NCI-H446 (cell line): ENCODE measurements at places on chromosomes 7 and 10.

GRCh38 chr10:88915781-88916180 lies 35.7 kb downstream of the STAMBPL1 start:
- DNase-seq = no peak

- no peak for DNase-seq
Measured at GRCh38 chr7:111438369-111439289, 123.7 kb downstream of the IMMP2L start.

DNA sequence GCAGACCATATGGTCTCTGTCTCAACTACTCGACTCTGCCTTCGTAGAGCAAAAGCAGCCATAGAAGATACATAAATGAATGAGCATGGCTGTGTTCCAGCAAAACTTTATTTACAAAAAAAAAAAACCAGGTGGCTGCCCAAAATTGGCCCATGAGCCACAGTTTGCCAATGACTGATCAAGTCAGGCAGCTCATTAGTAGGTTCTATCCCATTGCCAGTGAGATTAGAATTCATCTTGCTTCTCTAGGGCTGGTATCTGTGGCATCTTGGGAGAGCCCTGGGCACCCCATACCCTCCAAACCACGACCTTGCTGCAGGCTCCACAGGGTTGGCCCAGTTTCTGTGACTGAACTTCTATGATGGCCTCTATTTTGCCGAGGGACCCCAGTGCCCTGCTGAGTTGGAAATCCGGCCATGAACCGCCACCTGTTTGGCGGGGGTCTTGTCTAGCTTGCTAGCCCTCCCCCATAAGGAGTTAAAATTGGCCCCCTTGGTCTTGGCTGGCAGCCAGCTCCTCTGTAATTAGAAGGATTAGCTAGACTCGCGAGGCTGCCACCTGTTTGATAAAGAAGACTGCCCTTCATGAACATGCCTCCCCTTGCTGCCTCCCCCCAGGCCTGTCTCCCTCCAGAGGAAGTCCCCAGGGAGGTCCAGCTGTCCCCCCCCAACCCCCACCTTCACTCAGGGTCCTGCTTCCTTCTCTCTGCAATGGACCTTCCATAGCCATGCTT lies 83.9 kb downstream of the CHN2 start:
- DNase-seq = no peak

GRCh38 chr10:62681211-62681940 lies 123.1 kb upstream of the ADO start:
- no peak for DNase-seq

GRCh38 chr10:119671381-119671780 lies 20.2 kb downstream of the BAG3 start:
- no peak for DNase-seq
